Activated naive CD4-positive, alpha-beta T cell treated with Interleukin-2 at 50 U/mL for 16 hours (primary cell): ENCODE measurements at places on chromosomes 11 and 22.
A peak's percentile ranks its signal among the peaks of the same experiment; 100 is the strongest.

DNA sequence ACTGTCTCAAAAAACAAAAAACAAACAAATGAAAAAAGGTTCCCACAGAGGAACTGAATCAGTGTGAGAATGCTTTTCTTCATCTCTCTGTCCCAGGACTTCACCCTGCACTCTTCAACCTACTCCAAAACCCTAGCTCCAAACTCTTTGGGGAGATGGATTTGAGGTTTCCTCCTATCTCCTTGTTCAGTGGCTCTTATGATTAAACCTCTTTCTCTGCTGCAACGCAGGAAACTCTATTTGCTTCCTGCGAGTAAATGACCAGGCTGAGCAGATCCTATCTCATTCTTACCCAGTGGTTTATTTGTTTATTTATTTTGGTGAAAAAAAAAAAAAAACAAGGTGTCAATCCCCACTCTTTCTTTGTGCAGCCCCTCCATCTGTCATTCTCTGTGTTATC is 12.0 kb downstream of the SLC6A5 start:
- no peak for DNase-seq

- no peak for DNase-seq
Observed at GRCh38 chr11:124934862-124935547, 842 bp downstream of the HEPACAM start.

DNA sequence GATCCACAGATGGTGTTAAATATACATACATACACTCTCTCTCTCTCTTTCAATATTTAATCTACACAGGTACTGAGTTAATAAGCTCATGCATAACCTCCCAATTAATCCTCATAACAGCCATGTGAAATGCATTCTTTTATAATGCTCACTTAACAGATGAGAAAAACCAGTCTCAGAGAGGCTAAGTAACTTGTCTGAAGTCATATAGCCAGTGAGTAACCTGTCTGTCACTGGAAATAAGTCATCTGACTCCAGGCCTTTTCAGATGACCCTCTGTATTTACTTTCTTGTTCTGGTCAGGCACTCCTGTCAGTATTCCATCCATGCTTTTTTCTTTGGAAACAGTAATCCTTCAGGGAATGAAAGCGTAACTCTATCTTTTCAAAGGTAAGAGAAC is 594.0 kb upstream of the TENM4 start:
- DNase-seq, result no peak

DNA sequence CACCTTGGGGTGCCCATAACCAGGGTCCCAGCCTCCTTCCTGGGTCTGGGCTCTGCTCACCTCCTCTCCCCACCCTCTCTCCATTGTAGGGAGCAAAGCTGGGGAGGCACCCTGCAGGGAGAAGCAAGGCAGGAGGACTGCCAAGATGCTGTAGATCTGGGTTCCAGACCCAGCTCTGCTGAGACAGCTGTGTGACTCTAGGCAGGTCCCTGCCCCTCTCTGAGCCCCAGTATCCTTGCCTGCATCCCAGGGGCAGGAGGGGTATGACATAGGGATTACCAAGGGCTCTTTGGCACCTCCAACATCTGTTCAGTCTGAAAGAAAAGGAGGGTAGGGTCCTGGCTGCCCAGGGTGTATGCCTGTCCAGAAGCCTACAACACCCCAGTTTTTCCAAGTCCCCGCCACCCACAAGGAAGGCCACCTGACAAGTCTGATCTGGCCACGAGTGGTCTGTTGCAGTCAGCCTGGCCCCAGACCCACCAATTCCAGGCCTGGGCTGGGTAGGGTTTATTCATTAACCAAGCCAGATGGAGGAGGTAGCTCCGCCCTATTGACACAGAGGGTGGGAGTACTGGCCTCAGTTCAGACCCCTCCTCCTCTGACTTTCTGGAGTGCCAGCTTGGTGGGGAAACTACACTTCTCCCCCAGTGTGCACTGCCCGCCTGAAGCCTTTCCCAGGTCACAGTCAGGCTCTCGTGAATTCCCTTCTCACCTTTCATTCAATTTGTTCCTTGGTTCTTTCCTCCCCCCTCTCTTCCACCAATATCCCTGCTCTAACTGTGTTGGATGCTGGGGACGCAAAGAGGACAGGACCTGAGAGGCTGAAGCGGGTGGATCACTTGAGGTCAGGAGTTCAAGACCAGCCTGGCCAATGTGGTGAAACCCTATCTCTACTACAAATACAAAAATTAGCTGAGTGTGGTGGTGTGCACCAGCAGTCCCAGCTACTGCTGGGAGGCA is 15.0 kb downstream of the STARD10 start:
- no peak for DNase-seq

- no peak for DNase-seq
Observed at GRCh38 chr22:38872831-38873248, 824 bp upstream of the CBX6 start.

GRCh38 chr11:15967966-15968365 is 388.4 kb downstream of the SOX6 start:
- DNase-seq, result no peak

- no peak for DNase-seq
Observed at GRCh38 chr11:134516529-134516928, 104.5 kb upstream of the B3GAT1 start.

- DNase-seq, result peak; percentile 44
Observed at GRCh38 chr22:46044621-46045458, 67.9 kb upstream of the WNT7B start.

GRCh38 chr11:39239553-39239952 is 2219.9 kb downstream of the LRRC4C start:
- no peak for DNase-seq

DNA sequence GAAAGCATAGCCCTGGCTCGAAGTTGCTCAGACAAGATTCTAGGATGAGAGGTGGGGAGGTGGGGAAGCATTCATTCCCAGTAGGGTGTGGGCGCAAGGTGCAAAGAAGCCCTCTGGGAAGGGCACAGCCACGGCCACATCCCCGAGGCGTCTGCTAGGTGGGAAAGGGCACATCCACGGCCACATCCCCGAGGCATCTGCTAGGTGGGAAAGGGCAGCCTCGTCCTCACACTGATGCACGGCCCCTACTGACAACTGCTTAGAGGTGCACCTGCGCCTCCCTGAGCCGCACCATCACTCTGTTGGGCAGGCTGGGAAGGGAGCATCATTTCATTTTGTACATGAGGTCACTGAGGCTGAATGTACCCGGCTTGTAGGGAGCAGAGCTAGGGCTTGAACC is 94.6 kb upstream of the PITPNB start:
- DNase-seq, result no peak

- DNase-seq, result no peak
Observed at GRCh38 chr11:78940500-78941225, 366.0 kb upstream of the NARS2 start.

DNA sequence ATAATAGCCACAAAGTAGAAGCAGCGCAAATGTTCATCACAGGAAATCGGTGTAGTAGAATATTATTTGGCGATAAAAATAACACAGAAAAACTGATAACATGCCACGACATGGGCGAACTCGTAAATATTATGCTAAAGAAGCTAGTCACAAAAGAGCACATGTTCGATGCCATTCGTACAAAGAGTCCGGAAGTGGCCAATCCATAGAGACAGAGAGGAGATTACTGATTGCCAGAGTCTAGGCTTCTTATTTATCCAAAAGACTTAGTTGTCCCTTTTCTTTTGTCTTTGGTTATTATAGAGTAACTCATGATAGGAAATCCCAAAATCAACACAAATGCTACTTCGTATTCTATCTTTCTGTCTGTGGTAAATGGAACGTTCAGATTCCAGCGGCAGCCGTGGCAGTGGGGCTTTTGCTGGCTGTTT is 56.5 kb downstream of the MED15 start:
- DNase-seq, result no peak

DNA sequence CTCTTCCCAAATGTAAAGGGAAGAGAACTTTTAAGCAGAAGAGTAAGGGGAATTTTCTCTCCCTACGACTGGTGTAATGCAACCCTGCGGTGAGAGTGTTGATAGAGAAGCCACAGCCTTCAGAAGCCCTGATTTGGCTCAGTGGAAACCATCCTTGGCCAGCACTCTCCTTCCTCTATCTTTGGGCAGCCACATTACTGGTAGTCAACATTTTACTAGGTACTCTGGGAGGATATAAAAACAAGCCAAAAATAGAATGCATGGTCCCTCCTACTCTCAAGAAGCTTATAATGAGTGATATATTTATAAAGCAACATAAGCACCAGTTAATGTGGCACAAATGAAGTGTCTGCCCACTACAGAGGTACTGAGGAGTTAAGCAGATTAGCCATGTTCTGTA is 201.8 kb upstream of the NCAM1 start:
- DNase-seq, result no peak

DNA sequence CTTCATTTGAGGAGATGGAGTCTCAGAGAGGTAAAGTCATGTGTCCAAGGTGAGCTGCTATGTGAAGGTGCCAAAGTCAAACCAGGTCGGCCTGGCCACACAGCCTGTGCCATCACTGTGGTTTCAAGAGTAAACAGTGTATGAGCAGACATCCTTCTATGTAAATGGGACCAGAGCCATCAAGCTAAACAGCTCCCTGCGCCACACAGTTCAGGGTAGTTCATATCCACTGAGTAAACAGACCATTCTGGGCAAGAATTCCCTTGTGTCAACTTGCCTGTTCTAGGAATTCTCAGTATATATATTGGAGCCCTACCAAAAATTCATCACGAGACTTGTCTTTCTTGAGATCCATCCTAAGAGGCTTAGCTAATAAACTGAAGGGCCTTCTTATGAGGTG is 77.5 kb downstream of the AMOTL1 start:
- DNase-seq, result no peak
